MCF 10A (cell line): ENCODE measurements at places on chromosomes 11 and 22.

DNA sequence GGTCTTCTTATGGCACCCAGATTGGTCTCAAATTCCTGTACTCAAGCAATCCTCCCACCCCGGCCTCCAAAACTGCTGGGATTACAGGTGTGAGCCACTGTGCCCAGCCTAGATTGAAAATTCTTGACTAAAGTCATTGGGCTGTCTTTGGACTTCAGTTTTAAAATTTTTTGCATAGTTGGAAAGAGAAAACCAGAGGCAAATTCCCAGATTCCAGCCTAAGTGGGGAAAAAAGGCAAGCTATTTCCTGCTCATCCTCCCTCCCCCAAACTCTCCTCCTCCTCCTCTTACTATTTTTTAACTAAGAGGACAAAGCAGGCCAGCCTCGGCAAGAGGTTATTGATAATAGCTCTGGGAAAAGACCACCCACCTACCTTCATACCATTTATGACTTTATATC is 78.6 kb upstream of the CLMP start:
- DNase-seq, result no peak

DNA sequence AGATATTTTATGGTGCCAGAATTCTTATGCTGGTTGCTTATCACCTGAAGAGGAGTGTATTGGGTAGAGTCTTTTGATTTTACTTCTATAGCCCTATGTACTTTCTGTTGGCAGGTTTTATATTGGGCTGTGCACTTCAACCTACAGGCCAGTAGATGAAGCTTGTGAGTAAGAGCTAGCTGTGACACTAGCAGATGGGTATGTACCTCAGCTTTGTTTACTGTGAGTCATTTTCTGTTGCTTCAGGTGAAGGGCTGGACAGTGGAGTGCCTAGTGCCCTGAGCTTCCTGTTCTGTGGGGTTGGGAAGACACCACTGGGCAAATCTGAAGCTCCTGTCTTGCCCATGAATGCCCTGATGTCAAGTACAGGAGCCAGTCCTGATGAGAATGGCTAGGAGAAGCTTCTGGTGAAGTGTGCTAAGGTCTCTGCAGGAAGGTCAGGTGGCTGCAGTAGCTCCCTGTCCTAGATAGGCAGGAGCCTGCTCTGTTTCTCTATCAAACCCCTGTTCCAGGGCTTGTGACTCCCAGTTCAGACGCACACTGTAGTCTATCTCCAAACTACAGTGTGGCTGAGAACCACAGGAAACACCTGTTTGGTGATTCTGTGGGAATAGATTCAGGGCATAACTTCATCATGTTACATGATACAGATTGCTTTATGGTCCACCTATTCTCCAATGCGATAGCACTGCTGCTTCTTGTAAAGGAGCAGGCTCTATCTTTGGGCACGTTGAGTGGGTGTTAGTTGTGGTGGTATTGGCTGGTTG is 755.7 kb downstream of the KCNA4 start:
- DNase-seq, result peak; percentile 83

DNA sequence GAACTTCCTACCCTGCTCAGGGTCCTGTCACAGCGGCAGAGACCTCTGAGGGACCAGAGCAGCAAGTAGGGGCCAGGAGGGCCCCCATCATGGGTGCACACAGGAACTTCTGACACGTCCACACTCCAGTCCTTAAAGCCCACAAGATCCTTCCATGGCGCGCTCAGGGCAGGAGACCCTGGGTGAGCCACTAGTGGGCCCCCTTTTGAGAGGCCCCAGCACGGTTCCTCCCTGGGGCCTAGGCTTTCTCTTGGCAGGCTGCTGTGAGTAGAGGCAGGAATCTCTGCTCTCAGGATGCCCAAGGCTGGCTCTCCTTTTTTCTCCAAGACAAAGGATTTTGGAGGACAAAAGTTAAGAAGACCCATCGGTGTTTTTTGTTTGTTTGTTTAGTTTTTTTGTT is 22.4 kb downstream of the RPS6KA4 start:
- DNase-seq, result no peak

DNA sequence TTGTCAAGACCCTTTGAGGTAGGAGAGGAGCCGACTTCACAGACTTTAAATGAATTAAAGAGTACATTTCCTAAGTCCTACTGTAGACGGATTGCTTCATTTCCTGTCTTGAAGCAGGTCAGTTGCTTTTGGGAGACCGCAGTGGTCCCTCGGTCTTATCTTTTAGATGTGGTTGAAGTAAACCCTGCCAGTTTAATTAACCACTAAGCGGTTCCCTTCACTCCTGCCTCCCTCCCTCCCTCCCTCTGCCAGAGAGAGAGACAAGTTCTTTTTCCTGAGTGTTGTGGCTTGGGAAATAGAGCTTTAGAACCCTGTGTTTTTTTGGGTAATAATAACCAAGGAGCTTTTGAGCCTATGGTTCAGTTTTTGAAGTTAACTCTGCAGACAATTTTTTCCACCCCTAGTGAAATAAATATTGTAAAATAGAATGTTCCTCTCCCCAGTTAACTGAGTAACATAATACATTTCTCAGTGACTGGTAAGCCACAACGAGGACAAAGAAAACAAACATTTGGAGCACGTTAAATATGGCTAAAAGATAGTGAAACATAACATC is 147.5 kb downstream of the LDLRAD3 start:
- DNase-seq, result no peak

- no peak for DNase-seq
These were observed 578.5 kb downstream of the BUD13 start for GRCh38 chr11:116194156-116194904.

GRCh38 chr11:6844356-6844755 is 1.1 kb upstream of the OR10A5 start:
- DNase-seq, result peak; percentile 9

DNA sequence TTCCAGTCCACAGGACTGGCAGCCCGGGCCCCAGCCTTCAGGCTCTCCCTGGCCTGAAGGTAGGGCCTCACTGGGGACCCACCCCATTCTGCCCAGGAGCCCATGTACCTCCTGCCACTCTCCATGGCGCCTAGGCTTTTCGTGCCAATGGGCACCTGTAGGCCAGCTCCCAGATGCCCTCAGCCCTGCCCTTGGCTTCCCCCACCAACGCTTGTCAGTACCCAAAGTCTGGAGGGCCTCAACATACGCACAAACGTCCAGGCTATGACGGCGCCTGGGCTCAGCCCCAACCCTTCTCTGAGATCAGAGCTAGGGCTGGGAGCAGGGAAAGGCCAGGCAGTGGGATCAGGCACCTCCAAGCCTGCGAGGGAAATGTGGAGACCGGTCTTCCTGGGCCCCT is 816.9 kb upstream of the LUZP2 start:
- DNase-seq, result no peak

DNA sequence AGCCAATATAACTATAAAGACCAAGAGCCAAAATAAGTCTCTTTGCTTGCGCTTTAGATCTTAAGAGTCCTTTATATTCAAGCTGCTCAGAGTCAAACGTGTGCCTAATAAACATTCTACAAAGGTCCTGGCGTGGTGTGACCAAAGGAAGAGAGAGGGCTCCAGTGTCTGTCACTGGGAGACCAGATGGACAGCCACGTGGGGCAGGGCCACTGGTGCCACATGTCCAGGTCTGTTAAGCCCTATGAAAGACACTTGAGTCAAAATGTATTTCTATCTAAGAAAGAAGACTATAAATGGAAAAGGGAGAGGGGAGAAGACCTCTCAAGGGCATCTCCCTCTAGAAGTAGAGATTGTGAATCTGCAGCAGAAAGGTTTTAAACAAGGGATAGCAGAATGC is 32.2 kb upstream of the EHF start:
- DNase-seq, result no peak

GRCh38 chr11:122863704-122864326 is 18.7 kb upstream of the JHY start:
- peak; percentile 53 for DNase-seq

GRCh38 chr11:61917334-61918109 is at the start of gene RAB3IL1:
RAB3IL1 (minus strand) TSS chr11:61917566; CDS start chr11:61917367, 199 bp downstream.
- DNase-seq, result no peak

GRCh38 chr11:101390539-101390938 is 193.3 kb downstream of the TRPC6 start:
- peak; percentile 16 for DNase-seq

- no peak for DNase-seq
These were observed 8.4 kb downstream of the FXYD6 start for GRCh38 chr11:117868088-117868487.

- no peak for DNase-seq
These were observed 65.5 kb upstream of the DRD2 start for GRCh38 chr11:113540416-113541330.

DNA sequence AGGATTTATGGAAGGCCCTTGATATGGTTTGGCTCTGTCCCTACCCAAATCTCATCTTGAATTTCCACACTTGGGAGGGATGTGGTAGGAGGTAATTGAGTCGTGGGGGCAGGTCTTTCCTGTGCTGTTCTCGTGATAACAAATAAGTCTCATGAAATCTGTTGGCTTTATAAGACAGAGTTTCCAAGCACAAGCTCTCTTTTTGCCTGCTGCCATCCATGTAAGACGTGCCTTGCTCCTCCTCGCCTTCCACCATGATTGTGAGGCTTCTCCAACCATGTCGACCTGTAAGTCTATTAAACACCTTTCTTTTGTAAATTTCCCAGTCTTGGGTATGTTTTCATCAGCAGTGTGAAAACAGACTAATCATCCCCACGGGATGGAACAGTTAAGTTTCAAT is 557.2 kb upstream of the ISX start:
- DNase-seq, result no peak

DNA sequence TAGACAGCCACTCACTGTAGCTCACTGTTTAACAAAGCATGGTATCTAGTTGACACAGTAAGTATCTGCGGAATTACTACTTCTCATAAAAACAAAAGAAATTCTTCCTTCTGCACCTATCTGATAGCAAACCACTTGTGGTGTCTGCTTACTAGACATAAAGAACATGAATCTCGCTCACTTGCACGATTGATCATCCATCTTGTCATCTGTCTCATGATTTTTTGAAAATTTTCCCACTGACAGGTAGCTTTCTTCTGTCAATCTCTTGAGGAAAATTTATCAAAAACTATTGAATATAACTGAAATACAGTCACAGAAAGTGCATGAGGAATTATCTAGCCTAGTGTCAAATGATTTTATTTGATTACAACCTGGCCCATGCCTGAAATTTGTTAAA is 291.6 kb upstream of the ANO3 start:
- no peak for DNase-seq

- no peak for DNase-seq
These were observed 56.4 kb upstream of the CTTN start for GRCh38 chr11:70341881-70342429.

- no peak for DNase-seq
These were observed 41.4 kb downstream of the ANO1 start for GRCh38 chr11:70119502-70119901.

- DNase-seq, result peak; percentile 78
These were observed 9.3 kb downstream of the INS start for GRCh38 chr11:2151500-2152257.

- no peak for DNase-seq
These were observed 44.7 kb upstream of the SLN start for GRCh38 chr11:107756553-107756952.

DNA sequence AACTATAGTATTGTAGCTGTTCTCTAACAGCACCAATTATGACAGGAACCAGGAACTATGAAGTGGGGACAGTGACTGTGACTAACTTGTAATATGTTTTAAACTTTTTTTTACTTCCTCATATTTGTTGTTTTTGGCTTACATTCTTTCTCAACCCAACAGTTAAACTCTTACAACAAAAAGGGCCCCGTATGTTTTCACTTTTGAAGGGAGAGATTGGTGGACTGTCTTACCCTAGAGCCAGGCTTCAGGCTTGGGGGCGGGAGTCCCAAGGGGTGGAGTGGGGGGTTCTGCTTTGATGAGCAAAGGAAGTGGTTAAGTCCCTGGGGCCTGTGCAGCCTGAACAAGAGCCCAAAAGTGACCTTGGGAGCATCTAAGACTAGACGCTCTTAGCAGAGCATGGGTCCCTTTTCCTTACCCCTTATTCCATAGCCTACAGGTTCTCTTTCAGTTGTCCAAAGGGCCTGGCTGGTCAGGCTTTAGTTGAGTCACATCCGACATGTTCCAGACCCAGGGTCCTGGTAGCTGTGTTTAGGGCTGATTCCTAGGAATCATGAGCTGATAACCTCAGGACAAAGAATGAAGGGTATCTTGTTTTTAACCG is 38.8 kb downstream of the STIM1 start:
- DNase-seq, result no peak

GRCh38 chr11:62614275-62614674 is 1.2 kb downstream of the ROM1 start:
- DNase-seq, result peak; percentile 62

- DNase-seq, result no peak
These were observed 41.6 kb upstream of the LRRC32 start for GRCh38 chr11:76712125-76712524.

GRCh38 chr11:61880031-61880430 is 11.3 kb downstream of the FADS3 start:
- DNase-seq, result no peak

- no peak for DNase-seq
These were observed 37.2 kb downstream of the GRIK4 start for GRCh38 chr11:120548682-120549209.

DNA sequence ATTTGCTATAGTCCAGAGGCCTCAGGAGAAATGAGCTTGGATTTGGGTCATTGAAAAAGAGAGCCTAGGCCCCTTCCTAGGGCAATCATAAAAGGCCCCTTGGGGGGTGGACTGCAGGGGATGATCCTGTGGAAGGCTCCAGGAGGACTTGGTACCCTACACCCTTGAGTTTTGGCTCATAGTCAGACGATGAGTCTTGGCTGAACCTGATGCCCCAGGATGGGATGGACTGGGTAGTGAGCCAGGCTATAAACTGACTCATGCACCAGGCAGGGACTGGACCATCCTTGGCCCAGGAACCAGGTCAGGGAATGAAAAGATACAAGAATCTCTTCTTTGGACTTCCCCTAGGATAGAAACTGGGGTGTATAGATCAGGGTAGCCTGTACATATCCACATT is 54.2 kb downstream of the NAV2 start:
- DNase-seq, result peak; percentile 46

GRCh38 chr22:37905534-37906363 is at the start of gene MICALL1:
MICALL1 (plus strand) TSS chr22:37906297; CDS start chr22:37906423, 126 bp downstream.
- DNase-seq, result peak; percentile 77

GRCh38 chr11:47477323-47477722 is 28.4 kb upstream of the RAPSN start:
- DNase-seq, result no peak

- no peak for DNase-seq
These were observed 6.3 kb downstream of the PHF21A start for GRCh38 chr11:46114961-46115360.

GRCh38 chr22:40928657-40929056 is 22.5 kb upstream of the RBX1 start:
- no peak for DNase-seq
